ENCODE measurements at places on chromosomes 1 and 21.
A peak's percentile ranks its signal among the peaks of the same experiment; 100 is the strongest.

- no peak for DNase-seq
Observed at GRCh38 chr1:185008838-185009237, 34.5 kb upstream of the NIBAN1 start.

DNA sequence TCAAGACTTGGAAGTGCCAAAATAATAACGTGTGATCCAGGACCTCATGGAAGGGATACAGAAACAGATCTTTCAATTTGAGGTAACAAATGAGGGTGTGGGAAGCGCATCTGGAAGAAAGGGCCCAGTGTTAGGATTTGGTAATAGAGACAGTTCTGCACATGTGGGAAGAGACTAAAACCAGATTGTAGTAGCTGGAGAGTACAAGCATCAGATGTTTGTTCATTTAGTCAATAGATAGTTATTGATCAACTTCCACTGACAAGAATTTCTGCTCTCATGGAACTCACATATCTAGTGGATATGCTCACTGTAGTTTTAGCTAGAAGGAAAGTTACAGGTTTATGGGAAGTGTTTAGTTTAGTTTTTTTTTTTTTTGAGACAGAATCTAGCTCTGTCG is 153.6 kb downstream of the TLR5 start:
- no peak for DNase-seq

GRCh38 chr1:184443624-184444023 is 56.8 kb downstream of the C1orf21 start:
- no peak for DNase-seq

DNA sequence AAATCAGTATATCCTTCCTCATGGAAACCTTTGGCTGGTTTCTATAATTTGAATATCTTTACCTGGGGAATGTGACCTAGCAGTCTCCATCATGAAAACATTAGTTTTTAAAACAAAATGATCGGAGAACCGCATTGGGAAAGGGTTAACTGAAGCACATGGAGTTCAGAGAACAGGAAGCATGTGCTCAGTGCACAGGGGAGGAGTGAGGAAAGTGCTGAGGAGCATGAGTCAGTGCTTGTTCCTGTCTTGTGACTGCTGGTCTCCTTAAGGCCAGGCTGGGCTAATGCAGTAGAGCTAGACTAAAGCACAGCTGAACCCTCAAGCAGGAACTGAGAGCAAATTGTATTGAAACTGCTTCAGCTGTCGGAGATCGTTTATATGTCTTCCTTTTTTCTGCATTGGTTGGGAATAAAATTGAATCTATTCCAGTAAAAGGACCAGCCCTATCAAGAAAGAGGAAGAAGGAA is 5.8 kb downstream of the IFI16 start:
- DNase-seq, result peak; percentile 73

- DNase-seq, result no peak
Observed at GRCh38 chr21:42699196-42699595, 45.8 kb downstream of the PDE9A start.

DNA sequence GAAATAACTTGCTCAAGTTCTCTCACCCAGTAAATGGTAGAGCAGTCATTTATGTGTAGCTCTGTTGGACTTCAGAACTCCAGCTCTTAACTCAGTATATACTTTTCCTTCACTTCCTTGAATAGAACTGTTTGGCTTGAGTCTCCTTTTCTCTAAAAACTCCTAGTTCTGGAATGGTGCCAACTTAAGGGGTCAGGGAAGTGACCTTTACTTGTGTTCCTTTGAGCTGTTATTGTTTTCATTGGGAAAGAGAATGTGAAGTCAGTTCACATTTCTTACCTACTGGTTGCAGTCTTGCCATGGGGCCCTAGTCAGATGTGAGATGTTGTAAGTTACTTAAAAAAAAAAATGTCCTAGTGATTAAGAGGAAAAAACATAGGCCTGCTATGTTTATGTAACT is 77.0 kb upstream of the MACF1 start:
- DNase-seq, result no peak

GRCh38 chr1:47495176-47495713 is 57.4 kb downstream of the FOXD2 start:
- DNase-seq, result no peak

DNA sequence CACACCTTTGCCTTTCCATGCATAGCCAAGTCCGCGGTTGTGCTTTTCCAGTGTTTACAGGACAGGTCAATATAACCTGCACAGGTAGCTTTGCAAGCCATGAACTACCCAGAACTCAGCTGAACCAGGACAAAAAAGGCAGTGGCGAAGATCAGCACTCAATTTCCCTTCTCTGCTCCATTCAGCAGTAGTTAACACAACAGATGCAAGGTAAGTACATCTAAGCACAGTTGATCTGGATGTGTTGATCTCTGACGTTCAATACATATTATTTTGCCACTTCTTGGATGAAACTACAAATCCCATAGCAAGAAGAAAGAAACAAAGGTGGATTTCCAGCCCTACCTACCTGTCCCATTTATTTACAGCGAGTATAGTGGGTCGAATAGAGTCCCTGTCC is 146.6 kb upstream of the KRTAP19-8 start:
- no peak for DNase-seq

- DNase-seq, result no peak
Observed at GRCh38 chr1:89433421-89433820, 69.6 kb downstream of the GBP6 start.

DNA sequence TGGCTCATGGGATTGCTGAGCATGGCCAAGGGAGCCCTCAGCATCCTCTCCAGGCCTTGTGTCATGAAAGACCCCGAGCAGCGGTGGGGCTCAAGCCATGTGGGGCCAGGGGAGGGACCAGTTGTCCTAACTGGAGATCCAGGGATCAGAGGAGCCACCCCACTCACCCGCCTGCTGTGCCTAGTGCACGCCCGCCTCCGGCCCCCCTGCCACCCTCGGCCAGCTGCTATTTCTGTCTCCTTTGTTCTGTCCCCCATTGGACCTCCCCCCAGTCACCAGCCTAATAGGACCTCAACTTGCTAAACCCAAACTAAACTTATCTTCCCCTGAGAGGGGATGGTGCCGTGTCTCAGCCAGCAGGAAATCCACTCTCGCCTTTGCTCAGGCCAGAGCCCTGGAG is 44.4 kb downstream of the TP73 start:
- no peak for DNase-seq

- no peak for DNase-seq
Observed at GRCh38 chr1:240441669-240442068, 170.3 kb downstream of the GREM2 start.

GRCh38 chr1:99754697-99755096 is 11.7 kb downstream of the FRRS1 start:
- DNase-seq, result no peak

DNA sequence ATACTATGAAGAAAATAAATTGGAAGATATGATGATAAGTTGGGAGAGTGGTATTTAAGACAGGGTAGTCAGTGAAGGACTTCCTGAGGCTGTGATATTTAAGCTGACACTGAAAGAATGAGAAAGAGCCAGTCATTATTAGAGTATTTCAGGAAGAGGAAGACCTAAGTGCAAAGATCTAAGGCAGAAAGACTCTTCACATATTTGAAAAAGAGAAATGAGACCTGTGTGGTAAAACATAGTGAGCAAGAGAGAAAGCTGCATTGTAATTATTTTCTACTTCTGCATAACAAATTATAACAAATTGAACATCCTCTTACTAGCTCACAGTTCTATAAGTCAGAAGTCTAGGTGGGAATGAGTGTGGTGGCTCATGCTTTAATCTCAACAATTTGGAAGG is 34.6 kb upstream of the DOCK7 start:
- no peak for DNase-seq

DNA sequence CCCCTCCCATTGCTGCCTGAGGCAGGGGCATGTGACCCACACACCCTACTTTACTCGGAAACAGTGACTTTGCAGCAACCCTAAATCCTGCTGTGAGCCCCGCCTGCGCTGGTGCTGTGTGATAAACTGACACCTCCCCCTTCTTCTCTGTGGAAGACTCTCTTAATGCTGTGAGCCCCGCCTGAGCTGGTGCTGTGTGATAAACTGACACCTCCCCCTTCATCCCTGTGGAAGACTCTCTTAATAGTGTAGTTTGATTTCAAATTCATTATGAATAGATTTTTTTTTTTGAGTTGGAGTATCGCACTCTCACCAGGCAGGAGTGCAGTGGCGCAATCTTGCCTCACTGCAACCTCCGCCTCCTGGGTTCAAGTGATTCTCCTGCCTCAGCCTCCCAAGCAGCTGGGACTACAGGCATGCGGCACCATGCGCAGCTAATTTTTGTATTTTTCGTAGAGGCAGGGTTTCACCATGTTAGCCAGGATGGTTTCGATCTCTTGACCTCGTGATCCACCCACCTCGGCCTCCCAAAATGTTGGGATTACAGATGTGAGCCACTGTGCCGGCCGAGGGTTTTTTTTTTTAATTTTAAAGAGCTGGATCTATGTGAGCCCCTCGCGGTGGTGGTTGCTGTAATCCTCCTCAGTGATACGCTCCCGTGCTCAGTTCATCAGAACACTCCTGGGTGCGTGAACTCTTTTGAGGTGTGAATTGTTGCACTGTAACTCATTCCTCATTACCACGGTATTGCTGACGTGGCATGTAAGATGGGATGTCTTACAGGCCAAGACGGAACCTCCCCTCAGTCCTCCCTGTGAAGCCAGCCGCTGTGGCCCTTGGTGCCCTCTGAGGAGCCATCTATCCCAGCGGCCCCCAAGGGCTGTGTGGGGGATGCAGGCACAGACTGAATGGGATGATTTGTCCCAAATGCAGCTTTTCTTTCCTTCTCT is 60.3 kb downstream of the GALNT2 start:
- DNase-seq, result no peak

GRCh38 chr1:113021430-113022085 is 51.4 kb upstream of the LRIG2 start:
- DNase-seq, result no peak

- DNase-seq, result no peak
Observed at GRCh38 chr1:62352387-62352786, 33.2 kb upstream of the KANK4 start.

GRCh38 chr1:46246548-46247435 is 771 bp upstream of the RAD54L start:
- peak; percentile 42 for DNase-seq

GRCh38 chr1:82704393-82704792 is 903.7 kb downstream of the ADGRL2 start:
- no peak for DNase-seq

GRCh38 chr1:19651141-19651737 is 7.1 kb downstream of the NBL1 start:
- DNase-seq, result no peak

DNA sequence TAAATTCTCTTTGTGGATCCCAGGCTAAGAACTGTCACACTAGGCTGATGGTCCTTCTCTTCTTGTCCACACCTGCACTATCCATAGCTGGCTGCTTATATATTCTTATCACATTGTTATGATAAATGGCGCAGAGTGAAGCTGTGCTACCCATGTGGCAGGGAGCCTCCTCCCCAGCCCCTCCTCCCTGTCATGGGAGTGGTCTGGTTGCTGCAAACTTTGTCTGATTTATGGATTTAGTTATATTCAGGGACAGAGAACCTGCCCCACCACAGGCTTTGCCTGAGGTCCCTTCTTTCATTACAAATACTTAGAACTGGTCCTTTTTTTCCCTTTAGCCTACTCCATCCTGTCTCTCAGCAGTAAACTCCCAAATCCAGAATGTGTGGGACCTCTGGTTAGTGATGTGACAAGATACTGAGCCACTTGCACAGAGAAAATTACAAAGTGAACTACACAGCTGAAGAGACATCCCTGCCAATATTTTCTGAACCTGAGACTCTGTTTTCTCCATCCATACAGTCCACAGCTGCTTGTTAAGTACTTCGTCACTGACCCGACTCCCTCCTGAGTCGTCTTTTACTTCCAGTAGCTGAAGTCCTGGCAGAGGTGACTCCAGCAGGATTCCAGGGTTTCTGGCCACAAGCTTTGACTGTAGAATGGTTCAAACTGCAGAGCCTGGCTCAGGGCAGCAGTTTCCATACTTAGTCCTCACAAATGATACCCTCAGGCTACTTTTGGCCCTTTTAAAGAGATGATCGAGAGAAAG is 37.6 kb downstream of the PTGFRN start:
- no peak for DNase-seq

DNA sequence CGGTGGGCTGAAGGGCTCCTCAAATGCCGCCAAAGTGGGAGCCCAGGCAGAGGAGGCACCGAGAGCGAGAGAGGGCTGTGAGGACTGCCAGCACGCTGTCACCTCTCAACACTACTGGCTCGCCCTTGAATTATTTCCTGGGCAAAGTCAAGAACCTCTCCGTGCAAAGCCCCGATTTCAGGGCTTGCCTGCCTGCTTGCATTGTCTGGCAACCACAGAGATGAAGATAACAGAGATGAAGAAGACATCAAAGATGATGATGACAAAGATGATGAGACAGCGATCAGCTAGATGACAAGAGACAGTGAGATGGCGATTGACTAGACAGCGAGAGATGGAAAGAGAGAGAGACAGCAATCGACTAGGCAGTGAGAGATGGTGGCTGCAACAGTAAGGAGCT is 976.5 kb downstream of the ADGRL2 start:
- no peak for DNase-seq

GRCh38 chr1:33986390-33987095 is 122.7 kb downstream of the HMGB4 start:
- DNase-seq, result no peak

GRCh38 chr1:152869808-152870419 is 8.2 kb upstream of the SMCP start:
- peak; percentile 9 for DNase-seq

GRCh38 chr1:191910245-191910644 is 248.0 kb upstream of the RGS18 start:
- no peak for DNase-seq

DNA sequence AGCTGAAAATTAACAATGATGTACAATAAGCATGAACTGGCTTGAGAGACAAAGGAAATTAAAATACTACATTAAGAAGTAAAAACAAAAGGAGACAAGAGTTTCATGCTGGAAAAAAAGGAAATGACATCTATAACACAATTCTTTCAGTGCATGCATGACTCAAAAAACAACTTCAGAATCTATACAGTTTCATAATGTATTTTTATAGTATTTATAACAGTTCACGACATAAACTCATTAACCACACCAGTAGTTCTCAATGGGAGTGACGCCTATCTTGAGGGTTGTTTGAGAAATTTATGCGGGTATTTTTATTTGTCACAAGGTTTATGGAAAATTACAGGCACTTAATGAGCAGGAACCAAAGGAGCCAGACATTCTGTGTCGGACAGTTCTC is 168.5 kb downstream of the SMYD3 start:
- DNase-seq, result no peak

GRCh38 chr1:92951141-92951582 is 10.1 kb downstream of the DIPK1A start:
- no peak for DNase-seq

DNA sequence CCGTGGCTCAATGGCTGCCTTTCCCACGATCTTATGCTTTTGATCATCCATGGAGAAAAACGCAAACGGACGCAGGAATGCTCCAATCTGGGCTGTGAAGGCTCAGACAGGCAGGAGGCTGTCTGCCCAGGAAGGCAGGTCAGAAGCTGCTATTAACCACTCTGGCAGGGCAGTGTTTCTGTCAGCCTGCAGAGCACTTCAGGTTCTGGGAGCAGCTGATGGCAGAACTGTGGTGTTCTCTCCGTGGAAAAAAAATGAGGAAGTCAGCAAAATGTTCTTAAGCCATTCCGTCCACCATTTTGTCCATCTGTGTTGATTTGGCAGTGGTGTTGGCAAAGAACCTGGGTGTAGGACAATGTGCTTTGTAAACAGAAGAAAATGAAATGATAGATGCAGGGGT is 91.7 kb downstream of the SIM2 start:
- DNase-seq, result no peak

All from stimulated activated CD8-positive, alpha-beta memory T cell treated with anti-CD3 and anti-CD28 coated beads, Interleukin-7, amount 100 ng/mL, for 48 hours (primary cell).